ENCODE measurements at places on chromosomes 5 and 9.

- DNase-seq = no peak
Observed at GRCh38 chr9:125161284-125161918, 18.1 kb upstream of the SCAI start.

GRCh38 chr5:172874647-172875504, 40.8 kb downstream of the ERGIC1 start:
- DNase-seq = no peak

DNA sequence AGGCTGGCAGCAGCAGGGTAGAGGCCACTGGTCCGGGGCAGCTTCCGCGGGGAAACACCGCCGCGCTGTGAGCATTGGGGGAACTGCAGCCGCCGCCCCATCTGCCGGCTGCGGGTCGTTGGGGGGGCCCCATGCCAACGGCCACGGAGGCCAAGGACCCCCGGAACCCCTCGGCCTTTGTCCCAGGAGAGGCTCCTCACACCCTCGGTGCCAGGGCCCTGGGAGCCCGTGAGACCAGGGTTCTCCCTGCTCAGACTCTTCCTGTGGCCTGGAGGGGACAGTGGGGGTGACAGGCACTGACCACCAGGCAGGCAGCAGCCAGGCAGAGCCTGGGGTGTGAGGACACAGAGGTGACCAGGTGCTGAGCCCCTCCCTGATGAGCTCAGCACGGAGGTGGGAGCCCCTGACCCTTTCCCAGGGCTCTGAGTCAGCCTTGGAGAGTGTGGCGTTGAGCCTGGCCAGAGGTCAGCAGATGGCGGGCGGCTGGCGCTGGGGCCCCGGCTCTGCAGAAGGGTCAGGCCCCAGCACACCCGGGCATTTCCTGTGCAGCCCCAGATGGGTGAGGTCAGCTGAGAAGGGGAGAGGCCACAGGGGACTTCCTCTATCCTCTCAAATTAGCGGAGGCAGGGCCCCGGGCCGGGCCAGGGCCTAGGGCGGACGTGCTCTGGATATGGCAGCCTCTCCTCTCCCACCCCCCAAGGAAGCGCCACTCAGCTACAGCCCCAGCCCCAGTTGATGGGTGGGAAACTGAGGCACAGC, 17.9 kb upstream of the EGFL7 start:
- DNase-seq = peak; percentile 60

GRCh38 chr9:7358876-7359275, 440.7 kb downstream of the DMAC1 start:
- no peak for DNase-seq

GRCh38 chr9:111926421-111926875, 29.8 kb downstream of the UGCG start:
- DNase-seq = peak; percentile 28

DNA sequence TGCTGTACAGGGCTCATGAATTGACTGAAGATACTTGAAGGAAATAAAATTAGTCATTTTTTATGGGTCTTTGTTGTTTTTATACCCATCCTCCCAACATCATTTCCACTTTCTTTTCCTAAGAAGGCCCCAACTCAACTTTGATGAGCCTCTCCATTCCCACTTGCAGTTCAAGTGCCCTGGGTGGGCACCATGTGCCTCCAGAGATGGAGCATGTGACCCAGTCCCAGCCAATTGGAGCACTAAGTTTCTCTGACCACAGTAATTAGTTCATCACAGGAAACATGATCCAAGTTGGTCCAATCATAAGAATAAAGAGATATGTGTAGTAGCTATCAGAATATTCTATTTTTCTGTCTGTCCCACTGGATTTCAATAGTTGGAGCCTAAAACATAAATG, 46.9 kb downstream of the HTR4 start:
- no peak for DNase-seq

GRCh38 chr5:89817841-89818240, 591.7 kb downstream of the CETN3 start:
- no peak for DNase-seq

DNA sequence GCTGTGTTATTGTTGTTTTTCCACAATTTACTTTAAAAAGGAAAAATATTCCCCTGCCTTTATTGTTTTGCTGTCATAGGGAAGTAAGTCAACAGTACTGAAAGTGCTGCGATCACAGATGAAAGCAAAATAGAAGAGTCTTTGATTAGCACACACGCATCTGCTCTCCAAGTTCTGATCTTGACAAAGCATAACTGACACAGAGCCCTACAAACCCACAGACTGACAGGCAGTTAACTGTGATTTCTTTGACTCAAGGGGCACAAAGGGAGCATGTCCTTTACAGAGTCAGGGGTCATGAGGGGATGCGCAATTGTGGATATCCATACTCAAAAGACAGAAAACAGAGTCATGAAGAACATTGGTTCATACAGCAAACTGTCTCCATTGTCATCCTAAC, 123.7 kb downstream of the SNCAIP start:
- no peak for DNase-seq

DNA sequence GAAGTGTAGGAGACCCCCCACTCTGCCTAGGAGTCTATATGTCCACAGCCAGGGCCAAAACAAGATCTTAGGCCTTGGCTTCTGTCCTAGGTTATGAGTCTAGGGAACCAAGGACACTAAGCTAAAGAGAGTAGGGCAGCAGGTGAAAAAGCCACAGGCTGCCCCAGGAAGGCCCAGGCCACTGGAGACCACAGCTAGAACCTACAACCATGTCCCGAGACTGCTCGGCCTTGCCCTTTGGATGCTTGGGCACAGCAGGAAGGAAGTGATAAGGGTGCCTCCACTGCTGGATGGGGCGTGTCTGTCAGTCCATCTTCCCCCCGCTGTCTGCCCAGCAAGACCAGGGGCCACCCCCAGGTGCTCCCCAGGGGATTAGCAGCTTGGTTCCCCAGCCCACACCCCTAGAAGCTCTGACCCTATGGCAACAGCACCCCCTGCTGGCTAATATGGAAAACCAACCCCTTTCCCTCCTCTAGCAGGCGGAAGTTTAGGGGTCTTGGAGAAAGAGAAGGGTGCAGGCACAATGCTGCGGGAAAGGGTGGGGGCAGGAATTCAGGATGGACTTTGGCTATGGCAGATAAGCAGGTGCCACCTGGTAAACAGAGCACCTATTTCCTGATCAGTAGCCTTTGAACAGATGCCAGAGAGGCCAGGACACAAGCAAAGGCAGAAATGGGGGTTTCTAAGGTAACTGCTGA, 10.5 kb upstream of the IRF1 start:
- DNase-seq = peak; percentile 54

GRCh38 chr5:141573489-141574121, 45.2 kb downstream of the DIAPH1 start:
- DNase-seq = no peak

- no peak for DNase-seq
Observed at GRCh38 chr5:168897387-168898122, 318.4 kb upstream of the PANK3 start.

DNA sequence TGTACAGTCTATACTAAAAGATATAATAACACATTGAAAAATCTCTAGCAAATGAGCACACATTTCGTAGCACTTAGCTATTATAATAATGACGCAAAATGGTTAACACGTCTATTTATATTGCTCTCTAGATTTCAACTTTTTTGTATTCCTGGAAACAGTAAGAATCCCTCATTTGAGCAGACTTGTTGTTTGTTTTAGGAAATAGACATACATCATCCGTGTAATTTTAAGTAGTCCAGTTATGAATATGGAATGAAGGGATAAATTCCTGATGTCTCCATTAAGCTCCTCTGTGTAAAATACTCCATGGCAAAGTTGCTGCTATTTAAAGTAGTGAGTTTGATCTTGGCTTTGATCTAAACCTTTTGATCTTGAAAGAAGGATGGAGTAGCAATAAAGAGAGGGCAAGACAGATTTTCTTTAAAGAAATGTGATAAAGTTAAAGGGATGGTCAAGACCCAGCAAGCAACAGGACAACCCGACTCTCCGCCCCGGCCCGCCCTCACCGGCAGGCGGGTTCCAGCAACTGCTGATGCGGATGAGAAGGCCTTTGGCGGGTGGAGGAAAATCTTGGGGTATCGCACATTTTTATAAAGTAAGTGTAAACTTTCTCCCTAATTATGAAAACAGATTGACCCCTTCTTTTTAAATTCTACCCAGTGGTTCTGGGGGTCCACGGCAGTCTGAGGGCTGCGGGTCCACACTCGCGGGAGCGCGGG, 277.4 kb downstream of the AOPEP start:
- DNase-seq = no peak

- DNase-seq = no peak
Observed at GRCh38 chr5:142726188-142726731, 40.4 kb upstream of the FGF1 start.

GRCh38 chr5:152058267-152058666, 133.6 kb upstream of the GLRA1 start:
- no peak for DNase-seq

GRCh38 chr9:105385381-105385985, 62.4 kb upstream of the FSD1L start:
- DNase-seq = no peak

DNA sequence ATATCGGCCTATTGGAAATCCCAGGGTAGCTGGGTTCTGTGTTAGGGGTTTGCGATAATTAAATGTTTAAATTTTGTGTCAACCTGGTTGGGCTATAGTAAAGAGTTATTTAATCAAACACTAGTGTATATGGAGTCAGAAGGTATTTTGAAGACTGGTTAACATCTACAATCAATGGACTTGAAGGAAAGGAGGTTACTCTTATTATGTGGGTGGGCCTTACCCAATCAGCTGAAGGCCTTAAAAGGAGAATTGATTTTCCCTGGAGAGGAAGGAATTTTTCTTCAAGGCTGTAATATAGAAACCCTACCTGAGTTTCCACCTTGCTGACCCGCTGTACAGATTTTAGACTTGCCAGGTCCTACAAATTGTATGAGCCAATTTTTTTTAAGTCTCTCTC, 411.4 kb downstream of the IRX1 start:
- no peak for DNase-seq

- no peak for DNase-seq
Observed at GRCh38 chr5:104412649-104413240, 850.2 kb upstream of the NUDT12 start.

- peak; percentile 84 for DNase-seq
Observed at GRCh38 chr9:133133681-133134387, 12.8 kb upstream of the RALGDS start.

GRCh38 chr5:6544561-6544935, 88.3 kb downstream of the NSUN2 start:
- DNase-seq = no peak

DNA sequence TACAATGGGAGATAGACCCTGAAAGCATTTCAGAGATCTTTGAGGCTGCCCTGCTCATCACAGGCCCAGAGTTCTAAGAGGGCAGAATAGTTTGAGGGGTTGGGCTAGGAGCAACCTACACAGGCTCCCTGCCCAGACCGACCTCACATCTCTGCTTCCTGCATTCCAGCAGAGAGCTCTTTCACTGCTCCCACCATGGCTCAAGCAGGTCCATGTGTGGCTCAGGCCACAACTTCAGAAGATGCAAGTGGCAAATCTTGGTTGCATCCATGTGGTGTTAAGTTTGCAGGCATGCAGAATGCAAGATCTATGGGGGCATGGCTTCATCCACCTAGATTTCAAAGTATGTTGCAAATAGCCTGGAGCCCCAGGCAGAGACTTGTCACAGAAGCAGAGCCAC, 39.0 kb downstream of the GDA start:
- DNase-seq = no peak

DNA sequence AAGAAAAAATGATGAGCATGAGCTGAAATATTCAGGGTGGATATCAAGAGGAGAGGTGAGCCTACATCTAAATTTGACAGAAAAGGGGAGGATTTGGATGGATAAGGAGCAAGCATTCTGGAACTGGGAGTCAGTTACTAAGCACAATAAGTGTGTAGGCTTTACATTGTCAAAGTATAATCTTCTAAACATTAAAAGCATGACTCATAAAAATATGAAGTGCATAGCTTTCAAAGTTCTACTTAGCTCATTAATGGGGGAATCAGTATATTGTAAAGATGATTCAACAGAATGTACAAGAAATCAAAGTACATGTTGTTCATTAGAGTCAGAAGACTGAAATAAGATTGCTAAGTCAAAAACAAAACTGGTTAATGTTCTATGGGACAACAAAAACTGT, 248.0 kb upstream of the GAS1 start:
- DNase-seq = no peak

GRCh38 chr5:65098393-65098792, 329.7 kb downstream of the CWC27 start:
- no peak for DNase-seq

DNA sequence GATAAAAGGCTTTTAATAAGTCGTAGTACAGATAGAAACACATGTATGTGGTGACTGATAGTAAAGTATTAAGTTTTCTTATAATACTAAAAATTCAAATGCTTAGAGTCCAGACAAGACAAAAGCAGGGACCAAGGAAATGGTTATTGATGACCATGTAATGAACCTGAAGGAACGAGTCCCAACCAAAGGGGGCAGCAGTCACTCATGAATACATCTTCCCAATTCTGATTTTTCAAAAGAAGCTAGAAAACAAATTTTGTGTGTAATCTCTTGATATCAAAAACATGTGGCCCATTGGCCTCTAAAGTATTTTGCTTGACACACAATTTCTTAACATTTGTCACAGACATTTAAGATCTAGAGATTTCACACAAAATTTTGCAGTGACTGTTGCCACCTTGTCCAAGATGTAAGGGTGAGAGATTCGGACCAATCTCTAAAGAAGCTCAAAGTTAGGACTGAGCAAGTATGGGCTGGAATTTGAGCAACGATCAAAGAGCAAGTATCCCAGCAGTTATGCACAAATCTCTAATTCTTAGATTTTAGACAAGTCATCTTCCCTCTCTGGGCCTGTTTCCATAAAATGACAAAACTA, 66.8 kb downstream of the ARL15 start:
- no peak for DNase-seq

GRCh38 chr9:27453860-27454553, 70.1 kb upstream of the IFNK start:
- DNase-seq = no peak

- no peak for DNase-seq
Observed at GRCh38 chr5:176192094-176192721, 46.0 kb upstream of the SIMC1 start.

- no peak for DNase-seq
Observed at GRCh38 chr5:115649541-115649940, 23.7 kb upstream of the TMED7 start.

- DNase-seq = no peak
Observed at GRCh38 chr5:72667708-72668107, 148.8 kb upstream of the TNPO1 start.

DNA sequence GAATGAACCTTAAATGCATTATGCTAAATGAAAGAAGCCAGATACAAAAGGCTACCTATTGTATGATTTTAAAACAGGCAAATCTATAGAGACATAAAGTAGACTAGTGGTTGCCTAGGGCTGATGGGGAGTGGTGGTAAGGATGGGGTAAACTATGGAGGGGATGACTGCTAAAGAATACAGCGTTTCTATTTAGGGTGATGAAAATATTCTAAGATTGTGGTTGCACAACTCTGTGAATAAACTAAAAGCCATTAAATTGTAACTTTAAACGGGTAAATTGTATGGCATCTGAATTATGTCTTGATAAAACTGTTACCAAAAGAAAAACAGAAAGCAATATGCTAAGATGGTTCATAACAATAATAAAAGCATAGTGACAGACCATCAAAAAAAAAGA, 21.4 kb downstream of the KLHL3 start:
- DNase-seq = no peak

- DNase-seq = no peak
Observed at GRCh38 chr5:177329883-177330282, 18.2 kb upstream of the MXD3 start.
